ENCODE measurements at places on chromosomes 12 and 14.

DNA sequence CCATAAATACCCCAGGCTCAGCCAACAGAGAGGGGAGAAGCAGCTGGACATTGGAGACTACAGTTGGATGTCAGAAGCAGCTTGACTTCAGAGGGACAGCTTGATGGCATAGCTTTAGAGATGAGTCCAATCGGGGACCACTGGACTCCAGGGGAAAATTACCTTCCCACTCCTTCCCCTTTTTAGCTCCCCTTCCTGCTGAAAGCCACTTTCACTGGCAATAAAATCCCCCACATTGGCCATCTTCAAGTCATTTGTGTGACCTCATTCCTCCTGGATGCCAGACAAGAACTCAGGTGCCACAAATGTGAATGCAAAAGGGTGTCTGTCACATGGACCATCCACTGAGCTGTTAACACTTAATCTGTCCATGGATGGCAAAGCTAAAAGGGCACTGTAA, 184.2 kb downstream of the CHST11 start:
- DNase-seq = no peak

- peak; percentile 56 for DNase-seq
Observed at GRCh38 chr14:92686900-92687427, 61.5 kb downstream of the LGMN start.

- DNase-seq = peak; percentile 62
Observed at GRCh38 chr14:57390806-57391516, 575 bp downstream of the NAA30 start.

DNA sequence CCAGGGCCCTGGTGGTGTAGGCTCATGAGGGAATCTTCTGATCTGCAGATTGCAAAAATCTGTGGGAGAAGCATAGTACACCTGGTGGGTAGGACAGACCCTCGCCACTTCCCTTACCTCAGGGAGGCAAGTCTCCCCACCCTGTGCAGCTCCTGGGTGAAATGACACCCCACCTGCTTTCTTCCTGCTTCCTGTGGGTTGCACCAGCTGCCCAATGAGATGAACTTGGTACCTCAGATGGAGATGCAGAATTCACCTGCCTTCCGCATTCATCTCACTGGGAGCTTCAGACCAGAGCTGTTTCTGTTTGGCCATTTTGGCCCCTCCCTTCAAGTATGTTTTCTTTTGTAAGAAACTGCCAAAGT, 4.7 kb downstream of the CLEC2D start:
- no peak for DNase-seq

GRCh38 chr12:26734510-26735248, 98.3 kb downstream of the ITPR2 start:
- no peak for DNase-seq

- no peak for DNase-seq
Observed at GRCh38 chr14:78455896-78456435, 285.8 kb downstream of the NRXN3 start.

DNA sequence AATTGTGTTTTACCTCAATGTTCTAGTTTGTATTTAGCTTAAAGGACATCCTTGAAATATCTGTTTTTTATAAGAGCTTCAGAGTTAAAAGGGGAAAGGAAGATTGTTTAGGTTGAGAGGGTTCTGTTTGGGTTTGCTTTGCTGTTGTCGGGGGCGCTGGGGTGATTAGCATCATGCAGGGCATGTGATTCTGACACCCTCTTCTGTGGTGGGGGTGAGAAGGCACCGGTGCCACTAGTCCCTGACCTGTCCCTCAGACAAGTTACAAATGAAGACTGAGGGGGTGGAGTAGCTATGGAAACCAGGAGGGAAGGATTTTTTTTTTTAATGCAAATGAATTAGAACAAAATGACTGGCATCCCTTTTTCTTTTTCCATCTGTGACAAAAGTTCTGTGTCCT, 291.3 kb downstream of the RPAP3 start:
- DNase-seq = no peak

GRCh38 chr12:68115281-68115680, 44.3 kb downstream of the IFNG start:
- DNase-seq = no peak

DNA sequence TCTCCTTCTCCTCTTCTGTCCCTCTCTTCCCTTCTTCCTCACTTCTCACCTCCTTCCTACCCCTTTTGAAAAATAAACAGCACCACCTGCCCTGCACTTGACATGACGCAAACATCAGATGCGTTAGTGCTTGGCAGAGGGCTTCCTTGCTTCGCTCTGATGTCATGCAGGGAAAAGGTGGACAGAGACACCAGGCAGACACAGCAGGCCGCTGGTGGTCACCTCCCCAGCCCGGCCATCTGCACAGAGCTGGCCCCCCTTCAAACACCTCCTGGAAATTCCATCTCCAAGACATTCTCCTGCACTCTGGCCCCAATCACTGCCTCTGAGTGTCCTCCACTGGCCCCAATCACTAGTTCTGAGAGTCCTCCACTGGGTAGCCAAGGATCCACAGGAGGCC, 353.6 kb downstream of the MED13L start:
- no peak for DNase-seq

DNA sequence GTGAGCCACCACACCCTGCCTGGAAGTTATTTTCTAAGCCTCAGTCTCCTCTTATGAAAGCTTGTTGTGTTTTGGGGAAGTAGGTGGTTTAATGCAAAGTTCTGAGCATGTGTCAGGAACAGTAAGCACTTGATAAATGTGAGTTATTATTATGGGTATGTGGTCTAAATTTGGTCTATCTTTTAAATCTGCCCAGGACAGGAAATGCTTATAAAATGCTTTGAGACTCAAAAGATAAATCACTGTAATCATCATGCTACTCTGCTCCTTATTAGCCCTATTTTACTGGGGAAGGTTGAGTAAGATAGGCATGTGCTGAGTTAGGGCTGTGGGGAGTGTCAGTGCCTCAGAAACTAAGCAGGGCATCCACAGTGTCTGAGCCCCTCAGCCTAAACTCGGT, 13.1 kb upstream of the SRSF5 start:
- DNase-seq = no peak

- no peak for DNase-seq
Observed at GRCh38 chr12:67002720-67003119, 266.4 kb upstream of the CAND1 start.

DNA sequence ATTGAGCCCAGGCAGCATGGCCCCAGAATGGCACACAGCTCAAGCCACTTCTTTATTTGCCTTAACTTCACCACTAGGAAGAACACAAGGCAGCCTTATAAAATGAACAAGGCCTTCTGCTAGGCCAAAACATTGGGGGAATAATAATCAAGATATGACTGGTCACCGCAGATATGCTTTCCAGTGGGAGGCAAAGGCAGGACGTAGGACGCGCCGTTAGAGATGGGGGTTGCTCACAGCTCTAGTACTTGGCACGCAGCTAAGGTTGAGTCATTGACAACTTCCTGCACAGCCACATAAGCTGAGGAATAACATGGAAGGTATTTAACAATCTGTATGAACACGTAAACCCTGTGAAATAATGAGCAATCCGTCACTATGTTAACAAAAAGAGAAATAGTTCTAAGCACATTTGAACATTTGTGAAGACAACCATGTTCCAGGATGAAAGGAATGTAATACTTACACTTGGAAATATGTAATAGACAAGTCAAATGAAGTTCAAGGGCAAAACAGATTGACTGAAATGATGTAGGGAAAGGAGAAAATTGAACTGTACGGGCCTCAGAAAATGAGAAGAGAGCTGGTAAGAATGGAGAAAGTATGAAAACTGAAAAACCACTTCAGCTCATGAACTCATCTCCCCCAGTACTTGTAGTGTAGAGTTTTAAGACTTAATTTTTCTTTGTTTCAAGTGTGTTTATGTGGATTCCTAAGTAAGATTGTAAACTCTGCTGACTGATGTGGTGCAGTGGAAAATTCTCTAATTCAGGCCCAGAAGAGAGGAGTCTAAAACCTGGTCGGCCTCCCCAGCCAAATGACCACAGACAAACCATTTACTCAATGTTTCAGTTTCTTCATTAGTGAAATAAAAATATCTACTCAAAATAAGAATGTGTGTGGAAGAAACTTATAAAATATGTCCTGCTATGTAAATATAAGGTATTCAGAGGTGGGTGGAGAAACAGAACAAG, 59.3 kb upstream of the CCDC91 start:
- DNase-seq = no peak

GRCh38 chr14:82776958-82777357, 1243.3 kb upstream of the SEL1L start:
- DNase-seq = no peak

DNA sequence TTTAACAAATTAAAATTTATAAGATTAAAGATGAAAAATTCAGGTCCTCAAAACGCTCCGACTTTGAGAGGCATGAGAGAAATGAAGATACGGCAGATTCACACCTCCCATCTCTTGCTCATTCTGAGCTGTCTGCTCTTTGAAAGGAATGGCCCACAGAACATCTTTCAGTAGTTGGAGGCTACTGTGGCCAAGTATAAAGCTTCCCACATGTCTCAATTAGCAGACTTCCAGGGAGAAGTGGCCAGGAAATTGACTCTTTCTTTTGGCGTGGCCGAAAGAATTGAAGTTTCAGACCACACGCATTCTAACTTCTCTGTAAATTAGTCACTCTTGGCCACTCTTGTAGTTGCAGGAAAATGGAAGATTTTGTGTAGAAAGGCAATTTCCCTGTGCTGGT, 129.2 kb downstream of the DIP2B start:
- no peak for DNase-seq

- DNase-seq = no peak
Observed at GRCh38 chr12:58342736-58343135, 401.4 kb downstream of the ATP23 start.

- DNase-seq = no peak
Observed at GRCh38 chr14:75341620-75342019, 63.0 kb downstream of the FOS start.

DNA sequence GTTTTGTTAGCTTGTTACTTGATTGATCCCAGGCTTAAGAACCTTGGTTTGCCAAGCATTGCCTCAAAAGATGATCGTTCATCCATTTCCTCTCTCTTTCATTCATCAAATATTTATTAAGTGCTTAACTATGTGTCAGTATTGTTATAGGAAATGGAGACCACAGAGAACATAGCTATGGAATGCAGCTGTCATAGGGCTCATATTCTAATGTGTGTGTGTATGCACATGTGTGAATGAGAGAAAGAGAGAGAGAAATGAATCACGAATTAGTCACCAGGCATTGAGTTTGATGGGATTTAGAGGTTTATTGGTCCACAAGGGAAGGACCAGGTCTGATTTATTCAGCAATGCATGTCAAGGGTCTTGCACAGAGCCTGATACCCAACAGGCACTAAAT, 71.0 kb upstream of the FBXO21 start:
- DNase-seq = no peak

GRCh38 chr14:102514987-102515733, 5.6 kb upstream of the ANKRD9 start:
- DNase-seq = no peak

DNA sequence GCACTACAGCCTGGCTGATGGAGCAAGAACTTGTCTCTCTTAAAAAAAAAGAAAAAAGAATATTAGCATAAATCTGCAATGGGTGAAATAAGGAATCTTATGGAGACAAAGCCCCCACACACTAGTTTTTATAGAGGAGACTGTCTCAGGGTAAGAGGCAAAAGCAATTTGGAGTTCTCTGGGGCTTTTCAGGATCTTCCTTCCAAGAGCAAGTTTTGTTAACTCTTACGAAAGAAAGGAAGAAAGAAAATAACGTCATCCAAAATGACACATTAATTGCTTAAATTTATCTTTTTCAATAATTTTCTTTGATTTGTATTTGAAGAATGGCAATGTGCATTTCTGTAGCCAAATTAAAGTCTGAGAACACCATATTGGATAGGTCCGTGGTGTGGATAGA, 3.8 kb downstream of the PDE6H start:
- no peak for DNase-seq

DNA sequence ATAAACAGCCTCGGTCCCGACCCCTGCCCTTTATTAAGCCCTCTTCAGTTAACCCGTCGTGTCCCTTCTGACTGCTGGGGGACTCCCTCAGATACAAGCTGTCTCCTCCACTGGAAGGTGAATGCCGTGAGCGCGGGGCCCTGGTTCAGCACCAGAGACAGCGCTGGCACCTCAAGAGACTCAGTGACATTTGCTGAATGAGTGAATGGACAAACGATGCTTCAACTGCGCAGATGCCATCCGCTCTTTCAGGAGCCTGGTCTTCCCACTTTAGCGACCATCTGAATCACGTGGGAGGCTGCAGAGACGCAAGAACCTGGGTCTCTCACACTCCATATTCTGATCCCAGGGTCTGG, 92.6 kb upstream of the SFSWAP start:
- no peak for DNase-seq

- DNase-seq = no peak
Observed at GRCh38 chr12:105205322-105206048, 30.5 kb downstream of the APPL2 start.

DNA sequence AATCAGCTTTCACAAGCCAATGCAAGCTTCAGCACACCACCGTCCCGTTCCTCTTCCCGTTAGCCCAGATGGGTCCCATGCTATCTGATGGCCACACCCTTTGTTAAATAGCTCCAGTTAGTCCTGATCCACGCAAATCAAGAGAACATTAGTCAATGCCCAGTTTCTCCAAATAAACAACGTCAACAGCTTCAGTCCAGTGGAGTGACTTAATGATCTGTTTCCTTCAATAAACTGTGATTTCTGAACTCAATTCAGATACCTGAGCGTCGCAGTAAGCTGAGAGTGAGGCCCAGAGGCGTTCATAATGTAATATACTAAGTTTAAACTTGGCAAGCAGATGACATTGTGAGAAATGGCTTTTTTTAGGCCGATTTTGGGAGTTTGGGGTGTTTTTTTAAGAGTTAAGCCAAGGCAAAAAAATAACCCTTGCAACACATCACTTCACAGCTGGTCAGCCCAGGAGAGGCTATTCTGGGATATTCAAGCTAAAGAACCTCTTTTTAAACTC, 112.3 kb downstream of the ZFP36L1 start:
- no peak for DNase-seq

DNA sequence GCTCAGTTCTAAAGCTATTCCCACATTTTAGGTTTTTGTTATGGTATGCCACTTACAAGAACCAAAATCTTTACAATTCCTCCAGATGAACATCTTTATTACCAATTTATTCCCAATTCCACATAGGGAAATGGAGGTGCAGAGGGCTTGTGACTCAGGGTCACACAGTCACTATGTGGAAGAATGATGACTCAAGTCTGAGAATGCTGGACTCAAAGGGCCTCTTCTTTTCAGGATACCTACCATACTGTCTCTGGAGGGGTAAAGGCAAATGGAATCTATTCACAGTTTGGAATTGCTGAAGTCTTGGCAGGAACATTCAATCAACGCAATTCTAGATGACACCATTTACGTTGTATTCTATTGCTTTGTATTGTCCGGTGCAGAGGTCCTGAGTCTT, 48.2 kb upstream of the MANSC4 start:
- DNase-seq = no peak

- DNase-seq = no peak
Observed at GRCh38 chr12:106109168-106109910, 29.4 kb downstream of the NUAK1 start.

- no peak for DNase-seq
Observed at GRCh38 chr12:69501154-69501895, 31.1 kb downstream of the FRS2 start.

Measured in NCI-H526 treated with DMSO at 0.1 percent for 48 hours (cell line).